ENCODE measurements at places on chromosomes 4 and X.

GRCh38 chr4:79325864-79326328, at the start of gene NAA11:
TSS of gene NAA11 (minus strand) at chr4:79326061. CDS start at chr4:79325877, 184 bp downstream.
- no peak for DNase-seq

DNA sequence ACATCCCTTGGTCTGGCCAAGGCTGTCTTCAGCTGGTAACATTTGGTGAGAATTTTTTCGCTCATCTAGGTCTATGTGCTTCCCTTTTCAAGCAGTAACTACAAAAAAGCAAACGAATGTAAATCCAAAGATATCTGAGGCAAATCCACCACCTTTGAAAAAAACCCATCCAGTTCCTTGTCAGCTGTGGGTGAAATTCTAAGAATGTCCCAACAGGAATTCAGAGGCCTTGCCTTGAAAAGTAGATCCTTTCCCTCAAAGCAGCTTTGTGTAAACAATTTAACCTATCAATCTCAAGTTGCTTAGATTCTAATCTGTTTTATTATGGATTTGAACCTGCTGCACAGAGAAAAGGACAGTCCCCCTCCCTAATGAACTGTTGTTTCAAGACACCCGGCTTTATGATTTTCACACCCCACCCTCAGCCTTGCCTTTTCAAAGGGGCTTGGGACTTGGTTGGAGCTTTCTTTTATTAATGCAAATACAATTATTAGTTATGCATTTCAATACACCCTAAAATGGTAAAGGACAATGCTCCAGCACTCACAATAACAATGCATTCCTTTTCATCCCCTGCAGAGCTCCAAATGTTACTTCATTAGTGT, 166.6 kb downstream of the LDB2 start:
- DNase-seq, result no peak

- DNase-seq, result no peak
Measured at GRCh38 chrX:129659141-129659540, 4.4 kb upstream of the APLN start.

DNA sequence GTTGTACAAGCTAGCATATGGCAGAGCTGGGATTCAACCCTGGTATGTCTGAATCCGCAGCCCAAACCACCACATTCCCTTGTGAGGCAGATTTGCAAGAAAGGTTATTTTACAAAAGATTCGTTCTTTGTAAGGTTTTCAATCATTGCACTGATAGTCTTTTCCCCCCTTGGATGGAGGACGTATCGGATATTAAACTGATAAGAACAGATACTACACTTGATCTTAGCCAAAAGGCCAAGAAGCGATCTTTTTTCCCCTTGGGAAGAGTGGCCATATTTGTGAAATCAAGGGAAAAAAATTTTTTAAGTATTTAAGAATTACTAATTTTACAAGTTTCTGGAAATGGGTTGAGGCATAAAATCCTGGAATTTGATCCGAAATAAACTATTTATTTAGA, 34.4 kb upstream of the MSMO1 start:
- DNase-seq, result no peak

GRCh38 chr4:5780831-5781480, 70.0 kb downstream of the EVC start:
- no peak for DNase-seq

- no peak for DNase-seq
Measured at GRCh38 chr4:148944839-148945219, 502.6 kb upstream of the NR3C2 start.

DNA sequence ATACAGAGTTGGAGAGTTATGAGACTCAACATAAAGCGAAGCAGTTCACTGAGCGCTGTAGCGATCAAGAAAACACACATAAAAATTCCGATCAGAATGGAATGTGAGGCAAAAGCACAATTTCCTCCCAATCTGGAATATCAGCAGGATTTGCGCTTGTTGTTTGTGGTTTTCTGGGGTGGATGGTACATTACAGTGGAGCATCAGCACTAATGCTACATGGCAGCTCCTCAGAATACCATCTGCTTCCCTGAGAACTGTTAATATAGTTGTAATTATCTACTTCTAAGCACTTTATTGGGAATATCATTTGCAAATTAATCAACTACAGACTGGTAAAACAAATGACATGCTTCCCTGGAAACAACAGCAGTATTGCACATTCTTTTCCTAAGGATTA, 324.1 kb upstream of the PPARGC1A start:
- DNase-seq, result no peak

GRCh38 chr4:119581190-119581873, 47.3 kb downstream of the PDE5A start:
- DNase-seq, result no peak

GRCh38 chr4:184907810-184908209, 82.0 kb upstream of the ACSL1 start:
- DNase-seq, result no peak

DNA sequence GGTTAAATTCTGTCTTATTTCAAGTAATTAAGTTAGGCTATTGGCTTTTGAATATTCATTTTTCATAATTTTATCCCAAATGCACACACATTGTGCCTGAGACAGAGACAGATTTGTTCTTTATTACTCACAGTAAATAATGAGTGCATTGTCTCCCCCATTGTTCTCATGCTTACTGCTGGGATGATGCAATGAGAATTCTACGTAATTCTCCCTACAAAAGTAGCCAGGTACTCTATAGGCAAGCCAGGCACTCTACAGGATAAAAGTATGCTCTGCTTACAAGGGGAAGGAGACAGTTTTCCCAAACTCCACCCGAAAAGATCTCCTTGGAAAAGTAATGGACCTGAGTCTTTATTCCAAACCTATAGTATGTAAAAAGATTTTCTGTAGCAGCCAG, 1890.7 kb upstream of the PCDH10 start:
- no peak for DNase-seq

GRCh38 chrX:56729152-56729850, at the start of gene NBDY:
TSS of gene NBDY (plus strand) at chrX:56729243. CDS start at chrX:56729354, 111 bp downstream.
- no peak for DNase-seq

DNA sequence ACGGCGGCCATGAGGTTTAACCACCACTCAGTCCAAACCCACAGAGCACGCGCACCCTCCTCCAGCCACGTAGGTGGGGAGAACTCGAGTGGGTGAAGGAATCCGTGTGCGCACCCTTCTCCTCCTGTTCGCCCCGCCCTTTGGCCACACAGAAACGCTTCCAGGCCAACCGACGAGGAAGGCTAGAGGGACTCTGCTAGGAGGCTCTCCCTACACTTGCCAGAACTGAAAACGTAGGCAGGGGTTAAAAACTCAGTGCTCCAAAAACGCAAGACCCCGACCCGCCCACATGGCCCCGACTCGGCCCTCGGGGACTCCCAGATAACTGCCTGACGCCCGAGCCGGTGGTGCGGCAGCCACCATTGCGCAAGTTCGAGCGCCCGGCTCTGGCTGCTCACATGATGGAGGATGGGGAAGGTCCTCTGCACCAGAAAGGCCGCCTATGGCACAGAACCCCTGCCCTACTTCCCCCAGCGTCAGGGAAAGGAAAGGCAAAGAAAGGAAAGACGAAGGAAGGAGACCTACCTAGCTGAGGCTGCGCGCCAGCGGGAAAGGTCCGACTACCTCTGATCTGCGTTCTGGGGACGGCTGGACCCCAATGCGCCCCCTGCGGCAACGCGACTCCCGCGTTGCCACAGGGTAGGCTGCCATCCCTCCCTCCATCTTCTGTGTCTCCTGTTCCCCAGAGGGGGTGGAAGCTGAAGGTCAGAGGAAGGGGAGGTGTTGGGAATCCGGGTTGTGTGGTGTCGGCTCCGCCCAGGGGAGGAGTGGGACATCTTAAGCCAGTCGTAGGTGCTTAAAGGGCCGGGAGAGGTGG, 201.9 kb upstream of the AGTR2 start:
- peak; percentile 52 for DNase-seq

GRCh38 chr4:136741468-136741867, 790.8 kb downstream of the PCDH18 start:
- no peak for DNase-seq

- no peak for DNase-seq
Measured at GRCh38 chrX:421646-422391, 35.1 kb upstream of the PPP2R3B start.

GRCh38 chr4:18957716-18958115, 936.2 kb upstream of the LCORL start:
- no peak for DNase-seq

- no peak for DNase-seq
Measured at GRCh38 chr4:121053601-121054143, 18.7 kb downstream of the NDNF start.

DNA sequence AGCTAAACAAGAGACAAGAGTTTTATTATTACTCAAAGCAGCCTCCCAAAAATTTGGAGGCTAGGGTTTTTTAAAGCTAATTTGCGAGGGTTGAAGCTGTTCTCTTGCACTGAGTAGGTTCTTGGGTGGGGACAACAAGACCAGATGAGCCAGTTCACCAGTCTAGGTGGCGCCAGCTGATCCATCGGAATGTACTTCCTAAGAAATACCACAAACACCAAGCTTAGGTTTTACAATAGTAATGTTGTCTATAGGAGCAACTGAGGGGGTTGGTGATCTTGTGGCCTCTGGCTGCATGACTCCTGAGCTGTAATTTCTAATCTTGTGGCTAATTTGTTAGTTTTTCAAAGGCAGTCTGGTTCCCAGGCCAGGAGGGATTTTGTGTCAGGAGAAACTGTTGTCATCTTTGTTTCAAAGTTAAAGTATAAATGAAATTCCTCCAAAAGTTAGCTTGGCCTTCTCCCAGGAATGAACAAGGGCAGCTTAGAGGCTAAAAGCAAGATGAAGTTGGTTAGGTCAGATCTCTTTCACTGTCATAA, 130.6 kb downstream of the SLC7A11 start:
- DNase-seq, result no peak

DNA sequence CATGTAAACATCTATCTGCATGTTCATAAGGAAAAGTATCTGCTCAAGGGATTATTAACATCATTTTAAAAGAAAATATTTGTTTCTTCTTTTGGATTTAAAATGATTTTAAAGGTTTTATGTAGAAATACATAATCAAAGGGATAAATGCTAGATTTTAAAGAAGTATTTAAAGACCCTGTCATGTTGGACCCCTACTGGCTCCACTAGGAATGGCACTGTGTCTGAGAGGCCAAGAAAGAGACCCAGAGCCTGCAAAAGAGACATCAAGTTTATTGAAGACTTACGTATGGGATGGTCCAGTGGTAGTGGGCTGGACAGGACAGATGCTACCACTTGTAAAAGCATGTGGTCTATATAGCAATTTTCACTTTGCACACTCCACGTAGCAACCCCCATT, 78.7 kb upstream of the PCDH18 start:
- no peak for DNase-seq

Measured in GM13976 (cell line).